ENCODE measurements at places on chromosomes 5 and 9. TPM values are rescaled to one million over a fixed set of nuclear protein-coding genes. Genes with fewer than 3 reads are reported as not detected.

- peak overlapping the region; percentile 64 for H3K27ac ChIP-seq
- peaks cover 16% of the 10 kb centered on the region for H3K4me1 ChIP-seq
- no peaks in the 10 kb centered on the region for H3K36me3 ChIP-seq
- H3K27me3 ChIP-seq = no peaks in the 10 kb centered on the region
Measured at GRCh38 chr5:68264024-68264956, 48.7 kb downstream of the PIK3R1 start.

- H3K27ac ChIP-seq = no peak overlapping the region
- H3K36me3 ChIP-seq = no peaks in the 10 kb centered on the region
- DNase-seq = no peak
- no peak overlapping the region for H3K4me3 ChIP-seq
- no peaks in the 10 kb centered on the region for H3K27me3 ChIP-seq
Measured at GRCh38 chr9:2605246-2605645, 16.3 kb upstream of the VLDLR start.

DNA sequence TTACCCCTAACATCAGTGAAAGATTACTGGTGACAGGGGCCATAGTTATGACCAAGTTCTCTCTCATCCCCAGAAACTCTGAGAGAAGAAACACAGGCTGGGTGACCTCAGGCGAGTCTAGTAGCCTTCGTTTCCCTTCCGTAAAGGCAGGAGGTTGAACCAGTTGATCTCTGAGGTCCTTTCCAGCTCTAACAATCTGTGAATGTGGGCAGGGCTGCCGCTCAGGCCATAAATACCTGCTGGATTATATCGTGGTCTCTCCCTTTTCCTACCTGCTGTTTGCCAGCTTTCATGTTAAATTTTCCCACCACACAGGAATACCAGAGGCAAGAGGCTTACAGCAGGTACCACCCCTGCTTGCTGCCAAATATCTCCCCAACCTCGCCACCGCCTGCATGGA, 357.5 kb downstream of the SH3GL2 start:
- H3K36me3 ChIP-seq = no peaks in the 10 kb centered on the region
- no peak overlapping the region for H3K4me3 ChIP-seq
- DNase-seq = no peak
- no peaks in the 10 kb centered on the region for H3K4me1 ChIP-seq

DNA sequence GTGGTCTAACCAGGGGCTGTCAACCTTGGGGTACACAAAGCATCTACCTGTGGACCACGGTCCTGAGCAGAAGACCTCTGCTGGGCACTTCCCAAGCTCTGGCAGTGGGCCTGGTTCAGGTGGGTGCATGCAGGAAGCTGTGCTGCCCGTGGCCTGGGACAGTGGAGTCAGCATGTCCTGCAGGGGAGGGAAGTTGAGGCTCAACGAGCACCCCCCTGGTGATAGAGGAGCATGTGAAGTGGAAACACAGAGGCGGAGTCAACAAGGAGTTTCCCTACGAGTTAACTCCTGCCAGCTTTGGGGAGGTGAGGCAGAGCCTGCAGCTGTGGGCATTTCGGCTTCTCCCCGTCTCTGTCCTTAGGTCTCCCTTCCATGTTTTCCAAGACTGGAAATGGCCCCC, 67.5 kb upstream of the IRX2 start:
- no peaks in the 10 kb centered on the region for H3K27me3 ChIP-seq
- H3K4me3 ChIP-seq = no peak overlapping the region
- DNase-seq = no peak

The CDH9 gene
- not detected for total RNA-seq

GRCh38 chr9:16112116-16112515, 559.3 kb downstream of the CCDC171 start:
- no peaks in the 10 kb centered on the region for H3K36me3 ChIP-seq
- no peak overlapping the region for H3K27ac ChIP-seq
- H3K27me3 ChIP-seq = no peaks in the 10 kb centered on the region
- H3K4me1 ChIP-seq = no peaks in the 10 kb centered on the region
- no peak overlapping the region for H3K4me3 ChIP-seq

Measured in astrocyte (in vitro differentiated cells and primary cell).